ENCODE measurements at places on chromosomes 1 and 21.

GRCh38 chr1:3052501-3052900 lies 16.5 kb upstream of the PRDM16 start:
- DNase-seq: no peak

DNA sequence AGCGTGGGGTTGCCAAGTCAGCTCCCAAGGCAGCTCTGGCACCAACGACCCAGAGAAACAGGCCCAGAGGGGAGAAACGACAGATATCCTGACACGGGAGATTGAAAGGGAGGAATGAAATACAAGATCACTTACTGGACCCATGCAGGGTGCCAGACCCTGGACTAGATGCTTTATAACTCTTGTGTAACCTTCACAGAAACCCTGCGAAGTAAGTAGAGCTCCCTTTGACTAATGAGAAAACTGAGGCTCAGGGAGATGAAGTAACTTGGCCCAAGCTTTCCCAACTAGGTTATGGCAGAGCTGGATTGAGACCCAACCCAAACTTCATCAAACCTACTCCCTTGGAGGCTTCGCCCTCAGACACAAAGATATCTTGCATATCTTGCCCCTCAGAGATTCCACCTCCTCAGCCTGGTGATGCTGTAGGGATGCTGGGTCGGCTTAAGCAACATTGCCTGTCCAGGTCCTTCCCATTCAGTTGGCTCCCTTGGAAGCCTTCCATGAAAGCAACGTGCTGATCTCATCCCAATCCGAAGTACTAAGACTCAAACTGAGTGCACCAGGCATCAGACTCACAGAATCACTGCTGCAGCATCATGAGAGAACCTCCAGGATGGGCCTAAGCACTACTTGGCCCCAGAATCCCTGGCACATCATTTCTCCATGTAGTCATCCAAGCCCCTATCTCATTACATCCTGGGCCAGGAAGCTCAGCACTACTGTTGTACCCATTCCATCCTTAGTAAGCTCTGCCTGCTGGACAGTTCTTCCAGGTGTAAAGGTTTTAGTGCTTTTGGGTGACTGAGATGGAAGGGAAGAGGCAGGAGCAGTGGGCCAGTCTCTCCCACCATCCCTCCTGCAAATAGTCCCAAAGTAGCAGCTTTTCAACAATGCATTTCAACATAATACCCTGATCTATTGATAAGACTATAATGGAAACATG lies 1.1 kb upstream of the IGSF9 start:
- no peak for DNase-seq

GRCh38 chr1:175225805-175226129 lies 33.2 kb upstream of the KIAA0040 start:
- DNase-seq: no peak

GRCh38 chr21:25421321-25422028 lies 185.8 kb downstream of the MRPL39 start:
- DNase-seq: no peak

- no peak for DNase-seq
Measured at GRCh38 chr1:93154898-93155297, 25.3 kb downstream of the TMED5 start.

- no peak for DNase-seq
Measured at GRCh38 chr1:33575324-33575879, 103.0 kb downstream of the ZSCAN20 start.

- no peak for DNase-seq
Measured at GRCh38 chr1:74779750-74780149, 46.8 kb downstream of the TYW3 start.

DNA sequence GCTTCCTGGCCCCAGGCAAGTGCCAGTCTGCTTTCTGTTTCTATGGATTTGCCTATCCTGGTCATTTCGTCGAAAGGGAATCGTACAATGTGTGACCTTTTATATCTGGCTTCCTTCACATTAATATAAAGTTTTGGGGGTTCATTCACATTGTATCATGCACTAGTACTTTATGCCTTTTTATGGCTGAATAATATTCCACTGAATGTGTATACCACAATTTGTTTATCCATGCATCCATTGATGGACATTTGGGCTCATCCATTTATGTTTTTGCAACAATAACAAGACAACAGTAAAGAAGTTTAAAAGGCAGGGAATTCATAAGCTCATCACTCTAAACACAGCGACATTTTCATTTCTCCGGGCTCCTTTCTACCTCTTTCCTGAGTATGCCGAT lies 50.6 kb downstream of the SPSB1 start:
- DNase-seq: no peak

All from stimulated activated CD8-positive, alpha-beta memory T cell treated with anti-CD3 and anti-CD28 coated beads, Interleukin-7, amount 100 ng/mL, for 1 hour (primary cell).